ENCODE measurements at places on chromosomes 2 and 18.

- DNase-seq, result no peak
These were observed 7.9 kb downstream of the GAD1 start for GRCh38 chr2:170824526-170825015.

DNA sequence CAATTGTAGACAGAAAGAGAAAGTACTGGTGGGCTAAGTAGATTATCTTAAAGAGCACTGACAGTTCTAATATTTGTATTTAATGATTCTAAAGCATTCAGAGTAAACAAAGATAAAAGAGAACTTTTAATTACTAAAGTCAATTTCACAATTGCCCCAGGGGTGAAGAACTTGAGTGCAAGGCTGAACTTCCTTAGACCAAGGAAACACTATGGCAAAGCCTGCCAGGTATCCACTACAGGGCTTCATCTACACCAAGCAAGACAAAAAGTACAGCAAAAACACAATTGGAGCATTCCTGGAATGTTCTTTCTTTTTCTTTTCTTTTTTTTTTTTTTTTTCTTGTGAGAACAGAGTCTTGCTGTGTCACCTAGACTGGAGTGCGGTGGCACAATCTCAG is 46.9 kb upstream of the NDUFV2 start:
- no peak for DNase-seq

DNA sequence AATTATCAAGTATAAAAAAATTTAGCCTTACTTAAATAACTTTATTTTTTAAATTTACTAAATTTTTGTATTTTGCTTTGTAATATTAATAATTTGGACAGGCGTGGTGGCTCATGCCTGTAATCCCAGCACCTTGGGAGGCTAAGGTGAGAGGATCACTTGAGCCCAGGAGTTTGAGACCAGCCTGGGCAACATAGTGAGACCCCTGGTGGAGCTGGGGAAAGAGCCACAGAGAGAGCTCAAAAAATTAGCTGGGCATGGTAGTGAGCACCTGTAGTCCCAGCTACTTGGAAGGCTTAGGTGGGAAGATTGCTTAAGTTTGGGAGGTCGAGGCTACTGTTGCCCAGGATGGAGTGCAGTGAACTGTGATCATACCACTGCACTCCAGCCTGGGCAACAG is 143.5 kb downstream of the B3GNT2 start:
- DNase-seq, result no peak

GRCh38 chr2:137771064-137771463 is 193.2 kb upstream of the HNMT start:
- no peak for DNase-seq

DNA sequence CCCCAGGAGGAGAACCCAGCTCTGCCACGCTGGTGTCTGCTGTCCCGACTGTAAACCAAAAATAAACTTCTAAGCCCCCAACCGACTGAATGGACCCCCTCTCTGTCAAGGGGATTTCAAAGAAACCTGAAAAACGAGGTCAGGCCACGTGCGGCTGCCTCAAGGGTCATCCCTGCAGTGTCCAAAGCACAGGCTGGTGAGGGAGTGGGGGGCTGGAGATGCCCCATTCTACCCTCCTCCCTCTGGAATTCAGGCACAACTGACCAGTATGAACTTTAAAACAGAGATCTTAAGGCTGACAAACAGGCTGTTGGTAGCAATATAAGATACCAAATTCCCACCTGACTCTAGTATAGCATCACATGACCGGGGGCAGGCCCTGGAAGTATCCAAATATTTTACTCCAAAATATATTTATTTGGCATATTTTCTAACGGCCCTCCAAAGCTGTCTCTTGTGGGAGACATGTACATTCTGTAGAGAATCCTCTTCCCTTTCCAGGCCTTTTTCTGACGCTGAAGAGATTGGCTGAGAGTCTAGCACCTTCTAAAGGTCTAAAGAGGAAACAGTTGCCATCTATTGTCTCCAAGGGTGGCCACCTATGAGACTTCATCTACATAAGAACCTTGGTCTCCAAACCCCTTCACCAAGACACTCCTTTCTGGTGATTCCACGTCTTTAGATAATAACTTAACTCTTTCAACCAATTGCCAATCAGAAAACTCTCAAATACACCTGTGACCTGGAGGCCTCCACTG is 40.4 kb upstream of the CTDP1 start:
- DNase-seq, result no peak

Measured in M059J (cell line).